ENCODE measurements at places on chromosomes 3 and 15. TPM values are rescaled to one million over a fixed set of nuclear protein-coding genes. Genes with fewer than 3 reads are reported as not detected.

SLC12A1 gene
- total RNA-seq: not detected

CMTM7 gene
- total RNA-seq: 24.6 TPM

PODXL2 gene
- total RNA-seq: 1.3 TPM

CEP63 gene
- total RNA-seq: 13.1 TPM

LINGO1 gene
- total RNA-seq: 0.22 TPM

FRG2C gene
- total RNA-seq: not detected

Data from lung microvascular endothelial cell (primary cell).